ENCODE measurements at places on chromosomes 5 and 9.

DNA sequence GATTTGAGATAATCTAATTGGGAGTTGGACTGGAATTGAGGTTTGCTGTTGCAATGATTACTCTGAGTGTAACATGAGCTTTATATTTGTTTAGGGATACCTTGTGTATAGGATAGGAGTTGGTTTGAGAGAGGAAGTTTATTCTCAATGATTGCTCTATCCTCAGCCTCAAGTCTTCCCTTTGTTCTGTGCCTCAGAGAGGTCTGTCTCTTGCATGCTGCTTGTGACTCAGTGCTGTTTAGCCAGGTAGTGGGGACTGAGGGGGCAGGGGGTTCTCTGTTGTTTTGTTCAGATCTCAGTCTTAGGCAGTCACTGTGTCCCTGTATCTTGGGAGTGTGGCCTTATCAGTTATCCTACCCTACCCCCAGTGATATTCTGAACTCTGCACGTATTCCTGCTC is 192.1 kb downstream of the SPATA31D1 start:
- no peak for DNase-seq

GRCh38 chr9:109411798-109412352 is 86.2 kb downstream of the PTPN3 start:
- DNase-seq, result no peak

DNA sequence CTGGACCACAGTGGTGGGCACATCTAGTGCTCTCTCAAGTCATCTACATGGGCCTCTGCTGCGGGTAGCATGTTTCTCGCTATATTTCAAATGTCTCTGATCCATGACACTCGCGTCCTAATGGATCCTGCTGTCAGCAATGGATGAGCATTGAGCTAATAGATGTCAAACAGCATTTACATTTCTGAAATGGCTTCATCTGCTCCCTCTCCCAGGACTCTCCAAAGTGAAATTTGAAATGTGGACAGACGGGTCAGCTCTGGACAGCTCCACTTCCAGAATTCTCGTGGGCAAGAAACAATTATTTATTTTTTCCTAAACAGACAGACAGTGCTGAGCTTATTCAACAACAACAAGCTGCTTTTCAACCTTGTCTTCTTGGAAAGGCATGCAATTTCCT is 58.1 kb downstream of the FSTL4 start:
- DNase-seq, result no peak

- DNase-seq, result no peak
These were observed 706.6 kb downstream of the EFNA5 start for GRCh38 chr5:106964132-106964531.

- no peak for DNase-seq
These were observed 204.8 kb downstream of the SPATA31A6 start for GRCh38 chr9:42388146-42388690.

DNA sequence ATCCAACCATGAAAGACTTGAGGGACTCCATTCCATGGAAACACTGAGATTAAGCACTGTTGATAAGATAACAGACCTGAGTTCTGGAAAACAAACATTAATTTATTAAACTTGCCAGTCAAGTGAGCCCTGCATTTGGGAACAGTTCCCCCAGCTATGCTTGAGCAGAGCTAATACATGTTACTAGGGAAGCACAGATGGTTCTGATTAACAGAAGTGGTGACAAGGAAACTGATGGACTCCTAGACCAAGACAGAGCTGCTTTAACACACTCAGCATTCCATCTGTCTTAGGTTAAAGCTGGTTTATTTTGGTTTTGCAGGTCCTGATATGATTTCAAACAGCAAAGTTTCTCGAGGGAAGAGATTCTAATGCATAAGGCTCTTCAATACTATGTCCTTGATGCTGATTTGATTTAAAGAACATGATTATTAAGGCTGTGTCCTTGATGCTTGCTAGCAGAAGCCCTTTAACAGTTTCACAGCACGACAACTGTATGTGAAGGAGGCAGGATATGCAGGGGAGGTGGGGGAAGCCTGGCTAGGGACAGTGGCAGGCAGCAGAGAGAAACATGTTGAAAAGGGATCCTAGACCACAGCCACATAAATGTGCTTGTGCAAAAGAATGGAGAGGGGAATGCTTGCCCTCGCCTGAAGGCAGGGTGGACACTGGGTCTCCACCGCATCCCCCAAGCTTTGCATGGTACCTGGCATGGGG is 66.2 kb downstream of the ACTBL2 start:
- no peak for DNase-seq

DNA sequence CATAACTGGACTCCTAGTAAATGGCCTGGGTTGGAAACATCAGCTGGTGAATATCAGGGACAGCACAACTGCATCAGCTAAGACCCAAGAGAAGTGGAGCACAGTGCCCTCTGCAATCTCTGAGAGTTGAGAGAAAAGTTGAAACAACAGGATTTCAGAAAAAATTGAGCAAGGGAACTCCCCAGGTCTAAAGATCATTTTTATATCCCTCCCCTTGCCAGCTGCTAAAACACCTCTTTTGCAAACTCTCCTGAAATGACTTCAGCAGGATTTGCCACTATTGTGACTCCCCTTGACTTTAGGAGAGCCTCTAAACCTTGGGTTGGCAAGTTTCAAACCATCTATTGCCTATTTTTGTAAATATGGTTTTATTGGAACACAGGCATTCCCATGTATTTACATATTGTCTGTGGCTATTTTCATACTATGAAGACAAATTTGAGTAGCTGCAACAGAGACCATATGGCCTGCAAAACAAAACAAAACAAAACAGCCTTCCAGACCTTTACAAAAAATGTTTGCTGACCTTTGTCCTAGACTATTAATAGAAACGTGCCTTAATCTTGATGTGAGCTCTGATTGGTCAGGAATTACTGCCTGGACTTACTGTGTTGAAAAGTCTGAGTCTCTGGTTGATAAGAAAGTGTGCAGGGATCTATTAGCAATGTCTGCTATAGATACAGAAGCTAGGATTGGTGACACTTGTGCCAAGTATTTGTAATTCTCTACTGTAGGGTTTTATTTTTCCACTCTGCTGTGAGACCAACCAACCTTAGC is 37.7 kb upstream of the PLPPR1 start:
- no peak for DNase-seq

- DNase-seq, result no peak
These were observed 606 bp downstream of the EEIG1 start for GRCh38 chr9:127980060-127980705.

DNA sequence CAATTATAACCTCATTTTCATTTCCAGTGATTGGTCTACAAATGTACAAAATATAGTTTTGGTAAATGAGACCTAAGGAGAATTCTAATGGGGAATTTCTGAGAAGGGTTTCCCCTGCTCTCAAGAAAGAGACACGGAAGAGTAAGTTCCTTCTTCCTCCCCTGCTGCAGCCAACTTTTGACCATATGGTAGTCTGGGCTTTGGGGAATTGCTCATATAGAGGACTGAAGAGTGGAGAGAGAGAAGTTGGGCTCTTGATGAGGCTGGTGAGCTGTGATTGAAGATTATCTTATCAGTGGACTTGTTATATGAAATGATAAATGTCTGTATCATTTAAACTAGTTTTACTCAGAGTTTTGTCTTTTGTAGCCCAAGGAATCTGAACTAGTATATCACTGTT is 4.3 kb upstream of the LNPEP start:
- DNase-seq, result no peak

- DNase-seq, result no peak
These were observed 3.5 kb upstream of the GBGT1 start for GRCh38 chr9:133167096-133167730.

DNA sequence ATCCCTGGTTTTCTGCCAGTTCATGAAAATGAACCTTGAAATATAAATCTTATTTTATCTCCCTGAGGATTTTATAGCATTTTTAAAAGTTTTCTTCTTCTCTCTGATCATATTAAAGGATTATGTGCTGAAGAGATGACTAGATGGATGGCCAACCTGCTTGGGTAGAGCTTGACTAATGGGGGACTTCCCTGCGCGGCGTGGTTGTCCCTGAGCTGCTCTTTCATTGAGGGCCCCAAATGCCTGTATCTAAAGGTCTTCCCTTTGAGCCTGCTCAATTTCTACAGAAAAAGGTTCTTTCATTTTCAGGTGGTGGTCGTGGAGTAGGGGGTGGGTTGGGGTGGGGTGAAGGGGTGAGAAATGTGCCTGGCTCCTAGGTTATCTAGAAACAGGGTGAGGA is 20.5 kb upstream of the CDKN2AIPNL start:
- DNase-seq, result no peak

DNA sequence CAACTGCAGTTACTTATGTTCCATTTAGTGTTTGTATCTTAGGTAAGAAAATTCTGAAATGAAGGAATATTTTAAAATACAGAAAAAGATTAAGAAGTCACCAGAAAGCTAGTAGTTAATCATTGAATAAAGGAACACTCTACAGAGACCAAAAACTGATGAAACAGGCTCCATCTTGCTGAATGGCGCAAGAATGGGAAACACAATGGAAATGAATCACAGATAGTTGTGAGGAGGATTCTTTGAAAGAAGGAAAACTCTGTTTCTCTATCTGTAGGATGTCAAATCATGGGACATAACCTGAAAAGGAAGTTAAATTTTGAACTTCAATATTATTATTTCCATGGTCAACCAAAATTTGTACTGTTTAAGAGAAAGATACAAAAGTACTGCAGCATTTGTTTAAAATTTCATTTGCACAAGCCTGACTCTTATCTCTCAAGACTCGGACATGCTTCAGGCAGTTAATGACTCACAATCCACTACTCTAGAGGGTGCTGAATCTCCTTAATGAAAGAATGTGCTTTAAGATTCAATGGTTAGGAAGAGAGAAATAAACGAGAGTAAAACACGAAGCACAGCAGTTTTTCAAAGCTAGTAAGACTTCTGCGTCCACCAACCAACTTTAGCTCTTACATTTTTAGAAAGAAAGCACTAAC is 1064.4 kb upstream of the DMAC1 start:
- DNase-seq, result no peak

- no peak for DNase-seq
These were observed 23.0 kb downstream of the UBE2D2 start for GRCh38 chr5:139584137-139584536.

DNA sequence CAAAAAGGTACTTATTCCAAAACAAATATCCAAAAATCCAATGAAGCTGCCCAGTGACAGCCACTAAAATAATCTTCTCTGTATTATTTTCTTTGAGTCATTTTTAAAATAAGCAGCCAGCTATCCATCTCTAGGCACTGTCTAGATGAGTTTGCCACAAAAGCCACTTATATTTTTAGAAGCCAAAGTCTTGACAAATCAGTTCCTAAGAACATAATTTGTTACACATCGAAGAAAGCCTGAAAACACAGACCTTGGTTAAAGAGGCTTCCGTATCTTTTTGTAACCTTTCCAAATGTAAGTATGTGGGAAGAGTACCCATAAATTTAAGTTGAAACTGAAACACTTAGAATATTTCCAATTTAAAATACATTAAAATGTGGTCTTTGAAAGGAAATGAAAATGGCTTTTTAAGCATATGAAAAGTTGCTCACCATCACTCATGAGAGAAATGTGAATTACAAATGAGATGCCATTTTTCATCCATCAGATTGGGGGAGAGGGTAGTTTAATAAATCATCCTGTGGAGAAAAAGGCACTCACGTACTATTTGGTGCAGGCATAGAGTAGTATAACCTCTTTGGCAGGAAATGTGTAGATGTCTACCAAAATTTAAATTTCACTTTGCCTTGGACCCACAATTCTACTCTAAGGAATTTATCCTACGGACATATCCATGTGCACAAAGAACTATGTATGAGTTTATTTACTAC is 180.4 kb downstream of the MLLT3 start:
- no peak for DNase-seq

DNA sequence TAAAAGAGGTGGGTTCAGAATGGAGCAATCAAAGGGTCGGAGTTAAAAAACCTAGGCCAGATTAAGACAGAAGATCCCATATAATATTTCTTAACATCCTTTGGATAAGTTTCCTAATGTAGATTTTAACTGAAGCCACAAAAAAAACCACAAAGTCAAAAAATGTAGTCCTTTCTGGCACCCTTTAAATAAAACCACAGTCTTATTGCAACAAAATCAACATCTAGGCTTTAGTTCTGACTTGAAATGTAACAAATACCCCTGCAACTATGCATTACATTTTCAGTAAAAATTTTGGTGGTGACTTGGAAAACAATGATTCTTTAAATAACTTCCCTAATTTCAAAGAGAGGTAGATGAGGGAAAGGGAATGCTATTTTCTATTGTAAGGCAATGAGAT is 109.2 kb downstream of the PSAT1 start:
- no peak for DNase-seq

DNA sequence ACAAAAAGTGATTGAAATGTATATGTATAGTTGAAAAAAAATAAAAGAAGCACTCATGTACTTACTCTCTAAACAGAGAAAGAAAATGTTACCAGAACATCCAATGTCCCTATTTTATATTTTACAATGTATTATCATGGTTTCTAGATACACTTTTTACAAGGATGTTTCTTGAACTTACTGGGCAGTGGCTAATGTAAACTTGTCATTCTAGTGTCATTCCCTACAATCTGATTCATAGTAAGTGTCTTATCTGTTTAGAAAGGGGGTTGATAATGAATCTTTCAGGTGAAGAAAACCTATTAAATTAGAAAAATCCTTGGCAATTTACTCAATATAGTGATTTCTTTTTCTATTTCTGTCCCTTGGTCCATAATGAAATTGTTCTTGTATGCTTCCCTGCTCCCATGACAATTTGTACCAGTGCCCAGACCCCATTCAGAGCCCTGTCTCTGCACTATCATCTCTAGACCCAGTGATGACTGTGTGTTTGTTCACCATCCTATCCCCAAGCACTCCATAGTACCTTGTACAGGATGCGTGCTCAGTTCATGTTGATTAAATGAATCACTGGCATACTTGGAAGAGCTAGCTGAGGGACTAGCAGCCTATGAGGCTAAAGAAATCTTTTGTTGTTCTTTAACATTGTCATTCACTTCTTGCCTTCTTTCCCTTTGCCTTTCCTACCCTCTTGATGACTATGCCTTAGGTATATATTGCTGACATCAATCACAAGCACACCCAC is 101.2 kb downstream of the HMHB1 start:
- no peak for DNase-seq

DNA sequence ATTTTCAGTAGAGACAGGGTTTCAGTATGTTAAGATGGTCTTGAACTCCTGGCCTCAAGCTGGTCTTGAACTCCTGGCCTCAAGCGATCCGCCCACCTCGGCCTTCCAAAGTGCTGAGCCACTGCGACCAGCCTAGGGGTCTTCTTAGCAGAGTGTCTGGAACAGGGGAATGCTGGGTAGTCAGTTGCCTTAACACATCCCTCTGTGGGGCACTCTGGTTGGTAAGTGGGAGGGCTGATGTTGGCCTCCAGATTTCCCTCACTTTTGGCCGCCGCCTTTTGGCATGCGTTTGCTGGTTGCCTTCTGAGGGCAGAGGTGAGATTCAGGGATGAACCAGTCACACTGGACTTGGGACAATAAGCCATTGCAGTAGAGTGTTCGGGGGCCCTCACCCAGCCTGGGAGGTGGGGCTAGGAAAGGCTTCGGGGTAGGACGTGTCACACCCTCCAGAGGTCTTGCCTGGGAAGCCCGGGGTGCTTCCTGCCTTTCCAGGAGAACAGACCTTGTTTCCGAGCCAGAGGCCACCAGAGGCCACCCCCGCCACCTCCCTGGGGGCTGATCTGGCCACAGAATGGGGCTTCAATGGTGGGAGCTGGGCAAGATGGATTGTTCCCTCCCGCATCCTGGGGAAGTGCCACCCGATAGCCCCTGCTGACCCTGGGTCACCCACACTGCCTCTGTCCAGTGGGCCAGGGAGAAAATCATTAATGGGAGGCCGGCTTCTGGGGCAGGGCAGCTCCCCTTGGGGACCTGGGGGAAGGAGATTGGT is 13.3 kb downstream of the FGF18 start:
- DNase-seq, result no peak

Data from NCI-H1436 treated with DMSO at 0.1 percent for 48 hours (cell line).